ENCODE measurements at places on chromosomes 11 and 22.

DNA sequence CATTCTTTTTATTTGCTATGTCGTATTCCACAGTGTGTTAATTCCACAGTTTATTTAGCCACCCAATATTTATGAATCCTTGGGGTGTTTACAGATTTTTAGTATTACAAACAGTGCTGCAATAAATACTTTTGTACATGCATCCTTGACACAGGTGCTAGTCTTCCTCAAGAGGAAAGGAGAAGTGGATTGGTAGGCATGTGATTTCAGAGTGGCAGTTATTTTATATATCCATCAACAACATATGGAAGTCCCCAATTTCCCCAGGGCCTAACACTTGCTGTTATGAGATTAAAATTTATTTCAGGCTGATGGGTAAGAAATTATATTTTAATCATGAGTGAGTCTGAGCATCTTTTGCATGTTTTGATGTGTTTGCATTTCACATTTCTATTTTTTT is 17.9 kb downstream of the TRIM44 start:
- no peak for DNase-seq

GRCh38 chr22:25775531-25775930 is 33.5 kb downstream of the MYO18B start:
- DNase-seq = no peak

DNA sequence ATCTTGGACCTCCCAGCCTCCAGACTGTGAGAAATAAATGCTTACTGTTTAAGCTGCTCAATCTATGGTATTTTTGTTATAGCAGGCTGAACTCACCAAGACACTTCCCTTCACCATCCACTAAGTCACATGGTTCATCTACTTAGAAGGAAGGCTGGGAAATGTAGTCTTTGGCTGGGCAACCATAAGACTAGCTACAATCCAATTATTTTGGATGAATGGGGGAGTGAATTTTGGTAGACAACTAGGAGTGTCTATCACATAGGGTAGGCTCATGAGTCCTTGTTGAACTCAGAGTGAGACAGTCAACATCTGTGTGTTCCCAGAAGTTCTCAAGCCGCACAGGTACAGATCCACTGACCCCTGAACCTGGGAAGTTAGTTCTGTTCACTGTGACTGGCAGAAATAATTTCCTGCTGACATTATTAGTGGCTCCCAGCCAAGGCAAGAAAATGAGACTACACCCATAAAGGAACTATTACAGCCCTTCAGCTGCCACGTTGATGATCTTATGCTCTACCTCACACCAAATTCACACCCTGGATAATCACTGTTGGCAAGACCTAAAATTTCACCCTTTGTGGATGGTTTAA is 3.1 kb upstream of the SLC35C1 start:
- DNase-seq = no peak

DNA sequence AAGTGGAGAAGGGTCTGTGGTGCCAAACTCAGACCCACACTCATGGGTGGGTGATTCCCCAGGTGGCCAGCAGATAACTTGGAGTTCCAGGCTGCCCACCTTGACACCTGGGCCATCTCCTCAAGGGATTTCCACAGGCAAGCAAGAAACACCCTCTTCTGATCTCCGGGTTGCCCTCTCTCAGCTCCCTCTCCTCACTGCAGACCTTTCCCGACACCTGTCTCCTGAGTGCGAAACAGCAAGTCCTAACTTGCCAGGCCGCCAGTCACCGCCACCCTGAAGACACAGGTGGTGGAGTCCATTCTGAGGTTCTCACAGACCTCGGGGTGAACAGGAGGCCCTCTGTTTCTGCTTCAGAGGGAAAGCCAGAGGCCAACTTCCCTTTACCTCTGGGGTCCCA is 16.6 kb downstream of the GALNT18 start:
- no peak for DNase-seq
